Thymus (tissue), 14 donors: ENCODE measurements at places on chromosomes 11 and 22.

DNA sequence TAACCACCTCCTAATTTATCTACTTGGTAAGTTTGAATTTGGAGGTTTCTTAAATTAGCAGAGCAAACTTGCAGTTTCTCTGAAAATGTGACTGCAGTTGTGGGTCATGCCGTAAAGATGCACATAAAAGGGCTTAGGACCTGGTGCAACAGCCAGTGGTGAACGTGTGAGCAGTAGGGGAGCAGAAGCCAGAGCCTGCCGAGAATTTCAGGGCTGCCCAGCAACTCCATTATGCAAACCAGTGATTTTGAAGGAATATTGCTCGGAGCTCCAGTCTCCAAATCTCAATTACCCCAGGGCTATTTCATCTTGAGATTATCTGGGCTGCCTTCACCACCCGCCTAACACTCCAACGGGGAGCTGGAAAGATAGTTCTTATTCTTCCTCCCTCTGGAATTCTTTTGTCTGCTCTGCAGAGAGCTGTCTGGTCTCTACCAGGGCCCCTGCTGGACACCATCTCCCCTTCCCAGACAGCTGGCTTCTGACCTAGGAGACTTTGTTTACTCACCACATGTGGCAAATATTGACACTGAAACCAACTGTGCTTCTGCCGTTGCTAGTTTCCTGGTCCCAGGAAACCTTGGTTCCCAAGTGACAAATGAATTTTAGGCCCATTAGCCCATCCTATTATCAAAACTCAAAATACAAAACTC lies 93.9 kb downstream of the DSCAML1 start:
- no peaks in the 10 kb centered on the region for H3K36me3 ChIP-seq
- H3K27ac ChIP-seq = no peak overlapping the region
- H3K4me1 ChIP-seq = no peaks in the 10 kb centered on the region
- no peaks in the 10 kb centered on the region for H3K27me3 ChIP-seq
- no peak for DNase-seq

DNA sequence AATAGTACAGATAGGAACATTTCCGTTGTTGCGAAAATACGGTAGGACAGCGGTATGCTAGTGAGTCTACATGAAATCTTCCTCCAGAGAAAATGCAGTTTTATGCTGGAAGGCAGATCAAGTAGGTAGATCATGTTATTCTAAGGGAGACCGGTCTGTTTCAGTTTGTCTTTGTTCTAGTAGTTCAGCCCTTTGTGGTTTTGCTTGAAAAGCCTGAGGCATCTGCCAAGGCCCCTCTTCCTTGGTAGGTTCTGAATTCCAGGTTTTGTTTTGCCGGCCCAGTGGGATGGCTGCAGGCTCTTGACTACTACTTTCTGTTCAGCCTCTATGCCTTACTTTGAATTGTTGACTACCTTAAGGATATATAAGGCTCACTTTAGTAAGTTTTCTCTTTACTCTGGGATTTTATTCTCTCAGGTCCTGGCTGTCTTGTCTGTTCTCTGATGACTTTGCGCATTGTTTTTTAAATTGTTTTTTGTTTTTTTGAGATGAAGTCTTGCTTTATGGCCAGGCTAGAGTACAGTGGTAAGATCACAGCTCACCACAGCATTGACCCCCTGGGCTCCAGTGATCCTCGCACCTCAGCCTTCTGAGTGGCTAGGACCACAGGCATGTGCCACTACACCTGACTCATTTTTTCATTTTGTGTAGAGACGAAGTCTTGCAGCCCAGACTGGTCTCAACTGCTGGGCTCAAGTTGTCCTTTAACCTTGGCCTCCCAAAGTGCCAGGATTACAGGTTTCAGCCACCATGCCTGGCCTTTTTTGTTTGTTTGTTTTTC lies 53.7 kb downstream of the HIPK3 start:
- H3K36me3 ChIP-seq = no peaks in the 10 kb centered on the region
- H3K4me3 ChIP-seq = no peak overlapping the region
- no peak for DNase-seq
- H3K27me3 ChIP-seq = no peaks in the 10 kb centered on the region
- no peaks in the 10 kb centered on the region for H3K4me1 ChIP-seq

DNA sequence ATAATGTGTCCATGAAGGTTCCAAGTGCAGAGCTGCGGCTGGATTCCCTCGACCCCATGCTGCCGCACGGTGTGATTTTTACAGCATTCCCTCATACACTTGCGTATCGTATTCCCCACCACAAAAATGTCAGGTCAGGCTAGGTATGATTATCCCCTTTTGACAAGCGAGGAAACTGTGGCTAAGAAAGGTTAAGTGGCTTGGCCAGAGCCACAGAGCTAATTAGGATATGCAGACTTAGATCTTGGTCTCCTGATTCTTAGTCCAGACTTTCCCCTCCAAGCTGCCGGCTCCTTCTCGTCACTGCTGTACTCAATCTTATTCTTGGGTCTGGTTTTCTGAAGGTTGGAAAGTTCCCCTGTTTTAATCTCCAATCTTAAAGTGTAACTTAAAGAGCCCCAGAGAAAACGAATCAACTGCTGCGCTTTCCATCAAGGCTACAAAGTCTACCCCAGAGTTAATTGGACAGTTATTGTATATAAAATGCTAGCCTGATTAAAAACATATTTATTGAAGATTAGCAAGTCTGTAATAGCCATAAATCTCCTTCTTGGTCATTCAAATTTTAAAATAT lies 176.6 kb downstream of the ADAMTS15 start:
- no peak overlapping the region for H3K4me3 ChIP-seq
- H3K27ac ChIP-seq = no peak overlapping the region
- no peaks in the 10 kb centered on the region for H3K27me3 ChIP-seq
- no peaks in the 10 kb centered on the region for H3K36me3 ChIP-seq

- no peak overlapping the region for H3K27ac ChIP-seq
- H3K27me3 ChIP-seq = peaks cover 12% of the 10 kb centered on the region
- H3K4me1 ChIP-seq = no peaks in the 10 kb centered on the region
- no peaks in the 10 kb centered on the region for H3K36me3 ChIP-seq
- DNase-seq = no peak
- no peak overlapping the region for H3K4me3 ChIP-seq
Observed at GRCh38 chr11:2293531-2293971, 8.2 kb downstream of the C11orf21 start.

DNA sequence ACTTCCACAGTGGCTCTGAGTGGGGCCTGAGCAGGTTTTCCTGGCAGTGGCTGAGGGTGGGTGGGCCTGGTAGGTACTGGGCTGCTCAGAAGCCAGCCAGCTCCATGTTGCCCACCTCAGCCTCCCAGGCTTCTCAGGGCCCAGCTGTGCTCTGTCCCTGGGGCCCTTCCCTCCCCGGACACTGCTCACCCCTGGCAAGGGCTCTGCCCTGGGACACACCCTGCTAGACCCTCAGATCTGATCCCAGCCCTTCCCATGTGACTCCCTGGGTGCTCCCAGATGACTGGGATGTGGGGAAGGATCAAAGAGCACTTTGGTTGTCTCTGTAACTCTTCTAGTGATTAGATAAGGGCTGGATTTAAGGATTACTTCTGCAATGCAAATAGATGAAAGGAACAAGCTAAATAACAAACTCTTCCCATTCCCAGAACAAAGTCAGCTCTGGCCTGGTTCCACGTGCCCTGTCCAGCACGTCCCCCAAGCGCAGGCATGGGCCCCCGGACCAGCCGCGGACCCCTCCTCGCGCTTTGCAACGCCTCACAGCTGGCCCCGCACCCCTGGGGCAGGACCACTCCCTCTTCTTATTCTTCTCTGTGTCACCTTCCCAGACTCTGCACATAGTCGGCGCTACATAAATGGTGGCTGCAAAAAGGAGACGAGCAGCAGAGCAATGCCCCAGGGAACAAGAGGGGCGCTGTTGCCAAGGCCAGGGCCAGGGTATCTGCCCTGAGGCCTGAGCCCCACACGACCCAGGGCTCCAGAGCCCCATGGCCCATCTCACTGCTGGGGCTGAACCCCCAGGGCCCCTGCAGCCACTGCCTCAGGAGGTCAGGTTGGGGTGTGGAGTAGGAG lies 5.7 kb upstream of the KRTAP5-6 start:
- H3K4me1 ChIP-seq = peaks cover 13% of the 10 kb centered on the region
- peaks cover 29% of the 10 kb centered on the region for H3K27me3 ChIP-seq
- no peak for DNase-seq
- H3K27ac ChIP-seq = no peak overlapping the region

- H3K4me1 ChIP-seq = no peaks in the 10 kb centered on the region
- H3K27me3 ChIP-seq = no peaks in the 10 kb centered on the region
- no peak overlapping the region for H3K4me3 ChIP-seq
- peaks cover 55% of the 10 kb centered on the region for H3K36me3 ChIP-seq
- H3K27ac ChIP-seq = no peak overlapping the region
- no peak for DNase-seq
Observed at GRCh38 chr11:46370253-46370652, 11.2 kb upstream of the MDK start.

DNA sequence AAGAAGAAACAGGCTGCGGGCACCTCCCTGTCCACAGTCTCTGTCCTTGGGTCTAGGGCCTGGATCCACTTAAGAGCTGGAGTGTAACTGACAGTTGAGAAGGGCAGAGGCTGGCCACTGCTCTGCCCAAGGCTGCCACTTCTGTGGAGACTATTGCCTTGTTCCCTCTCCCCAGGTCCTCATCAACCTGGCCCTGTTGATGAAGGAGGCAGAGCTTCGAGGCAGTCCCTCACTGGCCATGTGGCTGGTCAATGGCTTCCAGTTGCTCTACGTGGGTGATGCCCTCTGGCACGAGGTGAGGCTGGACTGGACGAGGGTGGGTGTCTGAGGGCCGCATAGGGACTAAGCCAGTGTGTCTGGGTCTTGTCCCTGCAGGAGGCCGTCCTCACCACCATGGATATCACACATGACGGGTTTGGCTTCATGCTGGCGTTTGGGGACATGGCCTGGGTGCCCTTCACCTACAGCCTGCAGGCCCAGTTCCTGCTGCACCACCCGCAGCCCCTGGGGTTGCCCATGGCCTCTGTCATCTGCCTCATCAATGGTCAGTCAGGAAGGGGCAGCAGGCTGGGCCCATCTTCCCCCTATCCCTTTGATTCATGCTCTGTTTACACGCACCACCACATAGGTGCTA lies 2.8 kb downstream of the ZNHIT2 start:
- no peak overlapping the region for H3K27ac ChIP-seq
- DNase-seq = no peak
- no peak overlapping the region for H3K4me3 ChIP-seq
- H3K27me3 ChIP-seq = peaks cover 3% of the 10 kb centered on the region
- H3K4me1 ChIP-seq = peaks cover 21% of the 10 kb centered on the region
- H3K36me3 ChIP-seq = peaks cover 20% of the 10 kb centered on the region

- H3K36me3 ChIP-seq = peaks cover 32% of the 10 kb centered on the region
- H3K4me1 ChIP-seq = peaks cover 36% of the 10 kb centered on the region
- H3K27me3 ChIP-seq = no peaks in the 10 kb centered on the region
- H3K27ac ChIP-seq = no peak overlapping the region
- DNase-seq = no peak
- H3K4me3 ChIP-seq = no peak overlapping the region
Observed at GRCh38 chr22:45320357-45320976, 10.7 kb downstream of the FAM118A start.

DNA sequence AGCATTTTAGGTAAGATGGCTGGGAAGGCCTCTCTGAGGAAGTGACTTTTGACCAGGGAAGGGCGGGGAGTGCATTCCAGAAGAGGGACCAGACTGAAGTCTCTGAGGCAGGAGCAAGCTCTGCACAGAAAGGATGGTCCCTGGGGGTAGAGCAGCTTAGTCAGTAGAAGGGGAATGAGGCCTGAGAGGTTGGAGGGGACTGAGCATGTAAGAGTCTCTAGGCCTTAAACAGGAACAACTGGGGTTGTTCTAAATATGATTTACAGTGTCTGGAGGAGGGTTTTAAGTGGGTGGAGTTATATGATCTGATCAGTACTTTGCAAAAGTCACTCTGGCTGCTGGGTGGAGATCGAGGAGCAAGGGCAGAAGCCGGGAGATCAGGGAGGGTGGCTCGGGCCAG lies 31.7 kb upstream of the TEF start:
- H3K36me3 ChIP-seq = peaks cover 52% of the 10 kb centered on the region
- no peaks in the 10 kb centered on the region for H3K27me3 ChIP-seq
- no peak for DNase-seq

GRCh38 chr22:22099194-22099486 lies 116.6 kb upstream of the TOP3B start:
- H3K27me3 ChIP-seq = peaks cover 4% of the 10 kb centered on the region
- no peaks in the 10 kb centered on the region for H3K36me3 ChIP-seq
- H3K4me3 ChIP-seq = no peak overlapping the region
- no peak overlapping the region for H3K27ac ChIP-seq
- DNase-seq = no peak
- H3K4me1 ChIP-seq = no peaks in the 10 kb centered on the region

GRCh38 chr11:34606326-34607120 lies 14.4 kb upstream of the EHF start:
- no peaks in the 10 kb centered on the region for H3K36me3 ChIP-seq
- DNase-seq = no peak
- H3K27me3 ChIP-seq = no peaks in the 10 kb centered on the region
- no peak overlapping the region for H3K27ac ChIP-seq
- H3K4me3 ChIP-seq = no peak overlapping the region

GRCh38 chr11:19954899-19955298 lies 205.4 kb downstream of the DBX1 start:
- no peak overlapping the region for H3K4me3 ChIP-seq
- no peak overlapping the region for H3K27ac ChIP-seq
- DNase-seq = no peak
- no peaks in the 10 kb centered on the region for H3K27me3 ChIP-seq
- no peaks in the 10 kb centered on the region for H3K36me3 ChIP-seq

GRCh38 chr11:108851781-108852180 lies 186.9 kb downstream of the DDX10 start:
- no peak overlapping the region for H3K4me3 ChIP-seq
- DNase-seq = no peak
- H3K27me3 ChIP-seq = no peaks in the 10 kb centered on the region
- peaks cover 5% of the 10 kb centered on the region for H3K4me1 ChIP-seq
- no peak overlapping the region for H3K27ac ChIP-seq

GRCh38 chr22:20244691-20245576 lies 23.2 kb downstream of the RTN4R start:
- no peaks in the 10 kb centered on the region for H3K27me3 ChIP-seq
- H3K27ac ChIP-seq = peak overlapping the region; percentile 96
- peaks cover 8% of the 10 kb centered on the region for H3K36me3 ChIP-seq
- DNase-seq = no peak

DNA sequence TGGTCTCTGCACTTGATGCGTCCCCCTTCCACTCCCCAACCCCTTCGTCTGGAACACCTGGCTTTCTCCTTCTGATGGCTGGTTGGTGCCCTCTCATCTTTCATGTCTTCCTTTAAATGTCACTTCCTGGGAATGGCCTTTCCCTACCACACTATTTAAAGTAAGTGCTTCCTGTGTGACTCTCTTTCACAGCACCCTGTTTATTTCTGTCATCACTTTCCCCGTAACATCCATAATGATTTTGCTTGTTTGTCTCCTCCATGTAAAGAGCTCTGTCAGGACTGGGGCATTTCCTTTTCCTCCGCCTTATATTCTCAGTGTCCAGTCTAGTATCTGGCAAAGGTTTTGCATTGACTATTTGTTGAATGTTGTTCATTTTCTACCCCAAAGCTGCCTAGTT lies 143.0 kb downstream of the DBX1 start:
- no peaks in the 10 kb centered on the region for H3K27me3 ChIP-seq
- H3K27ac ChIP-seq = no peak overlapping the region
- DNase-seq = no peak
- H3K36me3 ChIP-seq = no peaks in the 10 kb centered on the region
